ENCODE measurements at places on chromosomes 3 and 15.

DNA sequence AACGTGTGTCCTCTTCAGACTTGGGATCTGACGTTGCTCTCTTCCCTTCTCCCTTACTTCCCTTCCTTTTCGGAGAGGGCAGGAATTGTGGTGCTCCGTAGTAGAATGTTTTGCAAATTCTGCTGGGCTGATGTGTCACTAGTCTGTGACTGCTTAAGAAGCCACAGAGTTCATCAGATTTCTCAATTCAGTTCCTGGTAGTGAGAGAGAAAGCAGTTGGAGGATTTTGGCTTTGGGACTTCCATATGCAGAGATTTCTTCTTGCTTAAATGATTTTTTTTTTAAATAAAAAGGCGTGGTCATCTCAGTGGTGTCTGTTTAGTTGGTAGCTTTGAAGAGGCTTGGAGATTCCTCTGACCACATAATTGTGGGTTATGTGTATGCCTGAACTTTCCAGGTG is 10.1 kb downstream of the CEMIP start:
- no peak for DNase-seq

DNA sequence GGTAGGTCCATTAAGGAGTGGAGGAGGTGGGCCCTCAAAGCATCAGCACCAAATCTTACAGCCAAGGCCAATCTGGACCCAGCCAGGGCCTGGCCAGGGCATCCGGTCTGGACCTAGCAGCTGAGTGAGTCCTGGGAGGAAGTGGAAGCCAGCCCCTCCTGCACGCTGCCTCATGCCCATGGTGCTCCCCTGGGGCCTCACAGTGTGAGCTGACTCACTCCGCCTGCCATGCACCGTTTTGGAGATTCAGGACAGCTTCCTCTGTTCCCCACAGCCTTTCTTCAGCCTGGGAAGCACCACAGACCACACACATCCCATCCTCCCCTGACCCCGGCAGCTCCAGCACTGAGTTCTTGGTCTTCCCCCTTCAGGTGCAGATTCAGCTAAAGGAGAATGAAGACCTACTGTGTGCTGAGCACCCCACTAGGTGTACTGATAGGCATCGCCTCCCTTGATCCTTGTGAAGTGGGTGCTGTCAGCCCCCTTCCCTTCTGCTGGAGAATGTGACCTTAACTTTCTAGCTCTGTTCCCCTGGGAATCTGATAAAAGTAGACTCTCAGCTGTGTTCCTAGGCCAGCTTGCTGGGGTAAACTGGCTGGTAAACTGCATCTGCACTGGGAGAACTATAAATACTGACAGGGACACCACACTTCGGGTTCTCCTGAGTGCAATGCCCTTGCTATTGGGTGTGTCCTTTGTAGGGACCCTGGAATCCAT is 36.8 kb upstream of the SEC13 start:
- no peak for DNase-seq

DNA sequence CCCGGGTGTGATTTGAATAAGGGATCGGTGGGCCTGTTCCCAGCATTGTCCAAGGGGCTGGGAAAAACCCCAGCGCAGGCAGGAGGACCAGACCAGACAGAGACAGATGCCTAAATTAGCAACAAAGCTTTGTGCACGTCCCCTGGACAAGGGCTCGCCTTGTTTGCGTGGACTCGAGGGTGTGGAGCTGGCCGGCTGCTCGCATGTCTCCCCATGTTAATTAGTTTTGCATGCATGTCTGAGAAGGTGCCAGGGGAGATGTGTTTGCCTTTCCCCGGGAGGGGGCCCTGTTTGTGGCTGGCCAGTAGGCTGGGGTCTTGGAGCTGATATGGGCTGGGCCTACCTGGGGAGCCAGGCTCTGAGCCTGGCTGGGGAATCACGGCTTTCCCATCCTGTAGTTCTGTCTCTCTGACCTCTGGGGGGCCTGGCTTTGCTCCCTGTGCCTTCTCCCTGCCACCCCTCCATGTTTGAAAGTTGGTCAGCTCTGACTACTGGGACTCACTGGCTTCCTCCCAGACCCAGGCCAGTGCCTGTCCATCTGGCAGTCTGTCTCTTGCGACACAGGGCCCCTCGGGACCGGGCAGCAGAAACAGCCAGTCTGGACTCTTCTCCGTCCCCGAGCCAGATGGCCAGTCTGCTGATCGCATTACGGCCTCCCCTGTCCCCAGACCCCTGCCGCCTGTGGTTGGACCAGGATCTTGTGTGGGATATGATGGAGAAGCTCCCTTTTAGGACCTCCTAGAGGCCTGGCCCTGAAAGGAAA is 55.4 kb upstream of the POLG start:
- no peak for DNase-seq

GRCh38 chr15:78103406-78104118 is 11.2 kb downstream of the SH2D7 start:
- DNase-seq: peak; percentile 32

DNA sequence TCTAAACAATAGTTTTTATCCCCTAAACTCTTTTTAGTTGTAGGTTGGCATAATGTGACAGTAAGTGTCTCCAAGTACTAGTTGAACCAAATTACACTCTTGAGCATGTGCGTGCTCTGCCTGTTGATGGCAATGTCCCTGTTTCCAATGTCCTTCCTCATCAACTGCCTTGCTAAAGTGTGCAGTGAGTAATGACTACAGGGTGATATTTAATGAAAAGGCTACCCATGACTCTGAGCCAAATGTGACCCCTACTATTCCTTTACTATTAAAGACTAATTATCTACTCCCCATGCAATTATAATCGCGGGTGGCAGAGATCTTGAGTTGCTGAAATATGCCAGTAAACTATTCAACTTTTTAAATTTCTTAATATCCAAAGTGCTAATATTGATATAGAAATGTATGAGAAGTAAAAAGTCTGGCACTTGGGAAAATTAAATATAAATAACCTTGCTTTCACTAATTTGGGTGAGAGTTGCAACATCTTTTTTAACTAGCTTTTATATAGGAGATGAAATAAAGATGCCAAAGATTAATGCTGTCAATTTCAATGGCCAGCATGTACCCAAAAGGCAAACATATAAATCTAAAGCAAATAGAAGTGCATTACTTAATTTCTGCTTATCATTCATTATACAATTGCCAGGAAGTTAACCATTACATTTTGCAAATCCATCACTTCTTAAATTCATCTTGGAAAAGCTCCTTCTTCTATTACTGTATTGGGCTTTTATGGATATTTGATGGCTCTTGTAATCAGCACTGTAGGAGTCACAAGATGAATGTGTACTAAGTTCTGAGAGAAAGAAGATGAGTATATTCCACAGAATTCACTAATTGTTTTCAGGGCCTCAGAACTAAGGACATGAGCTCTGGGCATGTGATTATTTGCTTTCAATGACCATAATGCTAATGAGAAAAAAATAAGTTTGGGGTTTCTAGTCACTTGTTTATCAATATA is 518.2 kb upstream of the NAALADL2 start:
- DNase-seq: no peak

GRCh38 chr3:34248352-34248751 is 449.9 kb downstream of the PDCD6IP start:
- no peak for DNase-seq

GRCh38 chr3:170980399-170980798 is 46.1 kb downstream of the SLC2A2 start:
- DNase-seq: no peak

GRCh38 chr3:21672303-21672702 is 78.7 kb downstream of the ZNF385D start:
- DNase-seq: no peak

GRCh38 chr3:38521391-38521987 is 25.3 kb downstream of the EXOG start:
- peak; percentile 46 for DNase-seq

GRCh38 chr3:42653560-42654330 is at the start of gene ZBTB47:
TSS of gene ZBTB47 (plus strand) at chr3:42653697. CDS start at chr3:42658356, 4,659 bp downstream.
- no peak for DNase-seq

DNA sequence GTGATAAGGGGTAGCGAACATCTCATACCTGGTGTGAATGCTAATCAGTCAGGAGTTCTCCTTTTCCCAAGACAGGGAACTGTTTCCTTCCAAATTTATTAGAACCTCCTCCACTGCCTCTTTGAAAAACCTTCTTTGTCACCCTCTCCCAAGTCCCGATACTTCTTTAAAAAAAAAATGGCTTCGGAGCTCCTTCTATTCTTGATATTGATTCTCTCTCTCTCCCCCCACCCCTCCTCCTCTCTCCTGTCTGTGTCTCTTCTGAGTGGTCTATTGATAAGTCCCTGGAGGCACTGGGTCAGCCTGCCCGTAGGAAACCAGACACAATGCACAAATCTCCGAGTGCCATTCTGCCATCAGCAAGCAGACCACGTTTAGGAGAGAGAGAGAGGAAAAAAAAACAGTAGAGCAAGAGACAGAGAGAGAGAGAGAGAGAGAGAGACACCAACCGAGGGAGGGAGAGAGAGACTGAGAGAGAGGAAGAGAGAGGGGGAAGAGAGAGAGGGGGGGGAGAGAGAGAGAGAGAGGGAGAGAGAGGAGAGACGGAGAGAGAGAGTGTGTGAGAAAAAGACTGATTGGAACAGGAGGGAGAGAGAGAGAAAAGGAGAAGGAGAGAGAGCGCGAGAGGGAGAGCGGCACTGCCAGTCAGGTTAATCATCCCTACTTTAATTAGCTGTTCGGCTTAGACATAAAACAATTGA is 160.9 kb downstream of the TIGIT start:
- no peak for DNase-seq

DNA sequence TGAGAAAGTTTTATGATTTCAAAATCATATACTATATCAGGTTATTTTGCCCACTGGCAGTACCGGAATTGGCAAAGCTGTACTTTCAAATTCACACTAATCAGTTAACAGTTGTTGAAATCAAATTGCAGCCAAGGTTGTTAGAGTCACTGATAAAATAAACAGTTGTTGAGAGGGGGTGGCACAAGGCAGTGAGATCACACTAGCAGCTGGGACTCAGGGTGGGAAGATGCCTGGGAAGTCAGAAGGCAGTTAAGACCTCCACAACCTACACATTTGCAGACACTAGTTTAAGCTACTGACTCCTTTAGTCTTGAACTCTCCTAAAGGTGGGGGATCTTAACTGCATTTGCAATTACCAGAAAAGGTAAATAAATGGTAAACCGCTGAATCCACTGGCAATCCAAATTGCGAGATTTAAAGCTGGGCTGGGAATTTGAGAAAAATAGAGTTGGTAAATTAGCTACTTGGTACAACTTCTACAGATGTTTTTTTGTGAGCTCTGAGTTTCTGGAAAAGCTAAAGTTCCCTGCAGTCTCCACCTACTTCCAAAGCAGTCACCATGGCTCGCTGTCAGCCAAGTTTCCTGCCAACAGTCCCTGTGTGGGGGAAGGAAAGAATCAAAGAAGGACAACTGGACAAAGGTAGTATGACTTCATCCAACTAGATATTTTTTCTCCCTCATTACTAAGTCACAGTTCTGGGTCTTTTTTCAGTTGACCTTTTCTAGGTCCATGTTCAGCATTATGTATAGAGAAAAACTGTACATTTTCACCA is 105.7 kb downstream of the ZNF385D start:
- no peak for DNase-seq

DNA sequence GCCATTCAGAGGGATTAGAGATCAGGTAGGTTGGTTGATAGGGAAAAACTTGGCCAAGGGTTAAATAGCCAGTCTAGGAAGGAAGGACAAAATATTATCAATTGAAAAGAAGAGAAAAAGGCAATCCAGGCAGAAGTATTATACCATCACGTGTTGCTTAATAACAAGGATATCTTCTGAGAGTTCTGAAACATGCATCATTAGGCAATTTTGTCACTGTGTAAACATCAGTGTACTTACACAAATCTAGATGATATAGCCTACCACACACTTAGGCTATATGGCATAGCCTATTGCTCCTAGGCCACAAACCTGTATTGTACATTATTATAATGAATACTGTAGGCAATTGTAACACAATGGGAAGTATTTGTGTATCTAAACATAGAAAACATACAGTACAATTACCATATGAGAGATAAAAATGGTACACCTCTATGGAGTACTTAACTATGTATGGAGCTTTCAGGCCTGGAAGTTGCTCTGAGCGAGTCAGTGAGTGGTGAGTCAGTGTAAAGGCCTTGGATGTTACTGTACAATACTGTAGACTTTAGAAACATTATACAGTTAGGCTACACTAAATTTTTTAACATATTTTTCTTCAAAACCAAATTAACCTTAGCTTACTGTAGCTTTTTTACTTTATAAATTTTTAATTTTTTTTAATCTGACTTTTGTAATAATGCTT is 2.7 kb downstream of the TEX55 start:
- no peak for DNase-seq

DNA sequence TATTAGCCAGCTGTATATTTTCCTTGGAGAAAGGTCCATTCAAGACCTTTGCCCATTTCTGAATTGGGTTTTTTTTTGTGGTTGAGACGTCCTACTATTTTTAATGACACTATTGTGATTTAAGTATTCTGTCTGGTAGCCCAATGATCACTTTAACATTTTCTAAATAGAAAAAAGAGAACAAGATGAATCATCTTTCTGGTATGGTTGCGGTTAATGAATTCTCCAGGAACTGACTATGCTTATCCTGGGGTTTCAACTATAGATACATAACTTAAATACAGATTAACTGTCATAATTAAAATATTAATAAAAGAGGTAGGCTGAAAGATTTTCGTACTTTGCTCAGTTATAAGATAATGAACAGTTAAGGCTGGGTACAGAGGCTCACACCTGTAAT is 51.9 kb downstream of the PBRM1 start:
- DNase-seq: no peak

DNA sequence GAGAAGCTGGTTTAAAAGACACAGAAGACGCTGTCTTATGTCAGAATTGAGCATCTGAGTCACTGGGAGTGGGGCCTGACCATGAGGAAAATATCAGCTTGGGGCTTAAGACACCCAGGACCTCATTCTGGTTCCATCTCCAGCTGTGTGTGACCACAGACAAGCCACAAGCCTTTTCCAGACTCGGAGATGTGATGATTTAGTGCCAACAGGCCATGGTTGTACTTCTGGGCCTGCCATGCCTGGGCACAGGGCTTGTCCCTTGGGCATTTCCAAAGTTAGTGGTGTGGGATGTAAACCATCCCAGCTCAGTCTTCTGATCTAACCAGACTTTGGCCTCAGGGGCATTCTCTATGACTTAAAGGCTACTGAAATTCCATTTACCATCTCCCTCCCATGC is 269.8 kb downstream of the RYR3 start:
- DNase-seq: no peak

- DNase-seq: no peak
Observed at GRCh38 chr3:70539908-70540307, 227.5 kb upstream of the MDFIC2 start.

DNA sequence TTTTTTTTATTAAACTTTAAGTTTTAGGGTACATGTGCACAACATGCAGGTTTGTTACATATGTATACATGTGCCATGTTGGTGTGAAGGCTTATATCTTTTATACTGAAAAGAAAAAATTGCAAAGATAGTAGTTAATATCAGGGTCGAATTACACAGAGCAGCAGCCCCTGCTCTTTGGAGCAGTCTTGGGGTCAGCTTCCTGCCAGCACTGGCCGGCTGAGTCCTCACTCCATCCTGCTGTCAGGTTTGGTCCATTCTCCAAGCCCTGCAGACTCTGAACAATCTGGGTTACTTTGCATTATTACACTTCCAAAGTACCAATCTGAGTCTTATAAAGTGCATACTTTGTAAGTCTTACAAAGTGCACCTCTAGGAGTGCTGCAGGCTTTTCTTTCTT is 66.0 kb downstream of the COL8A1 start:
- DNase-seq: no peak
